ENCODE measurements at places on chromosomes 5 and 9.

- DNase-seq = no peak
These were observed 136.3 kb downstream of the MYO10 start for GRCh38 chr5:16799796-16800195.

DNA sequence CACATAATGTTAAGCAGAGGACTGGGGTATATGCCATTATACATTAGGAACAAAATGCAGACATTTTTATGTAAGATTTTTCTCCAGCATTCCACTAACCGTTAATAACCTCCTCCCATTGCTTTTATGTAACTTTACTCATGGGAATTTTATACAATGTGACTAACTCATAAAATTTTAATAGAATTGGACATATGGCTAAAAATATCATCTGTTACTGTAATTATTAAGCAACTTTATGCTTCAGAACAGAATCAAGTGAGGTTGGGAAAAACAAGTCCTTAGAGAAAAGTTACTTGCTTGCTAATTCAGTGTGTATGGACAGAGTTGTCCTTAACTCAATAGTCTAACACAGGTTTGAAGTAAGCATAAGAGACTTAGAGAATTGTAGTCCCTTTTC, 54.8 kb upstream of the PCSK1 start:
- DNase-seq = no peak

DNA sequence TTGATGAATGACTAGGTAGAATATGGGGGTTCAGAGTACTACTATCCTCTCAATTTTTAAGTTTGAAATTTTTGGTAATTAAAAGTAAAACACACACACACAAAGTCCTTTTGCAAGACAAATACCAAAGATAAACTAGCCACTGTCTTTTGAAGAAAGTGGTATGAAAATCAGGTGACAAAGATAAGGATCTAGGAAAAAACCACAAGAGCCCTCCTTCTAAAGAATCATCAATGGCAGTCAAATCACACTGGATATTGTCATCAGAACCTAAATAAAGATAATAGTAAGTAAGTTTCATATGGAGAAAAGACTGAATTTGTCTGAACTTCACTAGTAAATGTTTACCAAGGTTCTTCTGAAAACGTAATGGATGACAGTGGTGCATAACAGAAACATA, 30.5 kb upstream of the HK3 start:
- DNase-seq = no peak

GRCh38 chr5:128105203-128105602, 21.6 kb downstream of the SLC12A2 start:
- DNase-seq = no peak

GRCh38 chr5:126074538-126074937, 348.7 kb upstream of the GRAMD2B start:
- DNase-seq = no peak

GRCh38 chr9:131826966-131827525, 87.2 kb upstream of the RAPGEF1 start:
- DNase-seq = no peak

DNA sequence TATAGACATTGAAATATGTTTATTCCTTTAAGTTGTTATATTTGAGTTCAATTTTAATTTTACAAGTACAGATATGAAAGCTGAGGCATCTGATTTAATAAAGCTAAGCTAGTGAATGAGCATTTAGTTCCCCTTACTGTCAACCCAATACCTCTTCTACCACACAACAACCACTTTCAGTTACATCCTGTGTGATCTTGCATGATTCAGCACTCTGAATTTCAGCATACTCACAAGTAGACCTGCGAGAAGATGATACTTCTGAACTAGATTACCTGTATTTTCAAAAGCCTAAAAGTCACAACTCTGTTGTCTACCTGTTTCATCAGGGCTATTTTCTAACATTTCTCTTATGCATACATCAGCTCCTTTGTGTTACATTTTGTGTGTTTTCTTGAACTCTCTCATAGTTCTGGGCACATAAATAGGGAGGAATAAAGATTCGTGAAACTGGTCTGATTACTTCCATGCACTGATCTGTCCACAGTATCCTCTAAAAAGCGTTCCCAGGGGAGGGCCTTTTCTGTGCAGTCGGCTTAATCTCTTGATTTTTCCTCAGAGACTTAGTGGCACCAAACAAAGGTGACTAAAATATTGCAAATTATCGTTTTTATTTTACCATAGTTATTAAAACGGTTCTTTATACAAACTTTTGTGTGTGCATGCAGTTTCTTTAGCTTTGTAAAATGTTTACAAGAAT, 2025.5 kb upstream of the NUDT12 start:
- no peak for DNase-seq

GRCh38 chr5:178249191-178249989, 16.8 kb upstream of the PHYKPL start:
- DNase-seq = no peak

- DNase-seq = no peak
These were observed 21.9 kb upstream of the BOD1 start for GRCh38 chr5:173638126-173639040.

DNA sequence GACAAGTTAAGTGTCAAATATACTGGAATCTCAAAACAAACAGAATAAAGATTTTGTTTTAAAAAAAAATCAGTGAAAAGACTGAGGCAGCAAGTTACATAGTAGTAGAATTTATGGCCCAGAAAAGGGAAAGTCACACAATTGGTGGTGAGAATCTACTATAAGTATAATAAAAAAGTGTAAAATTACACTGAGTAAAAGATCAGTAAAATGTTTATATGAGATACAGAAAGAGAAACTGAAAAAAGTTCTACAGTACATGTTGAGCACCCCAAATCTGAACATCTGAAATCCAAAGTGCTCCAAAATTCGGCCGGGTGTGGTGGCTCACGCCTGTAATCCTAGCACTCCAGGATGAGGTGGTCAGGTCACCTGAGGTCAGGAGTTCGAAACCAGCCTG, 15.0 kb downstream of the AGTPBP1 start:
- no peak for DNase-seq

GRCh38 chr9:109419531-109419930, 78.6 kb downstream of the PTPN3 start:
- no peak for DNase-seq

GRCh38 chr5:41840251-41840650, 30.0 kb downstream of the OXCT1 start:
- DNase-seq = no peak

DNA sequence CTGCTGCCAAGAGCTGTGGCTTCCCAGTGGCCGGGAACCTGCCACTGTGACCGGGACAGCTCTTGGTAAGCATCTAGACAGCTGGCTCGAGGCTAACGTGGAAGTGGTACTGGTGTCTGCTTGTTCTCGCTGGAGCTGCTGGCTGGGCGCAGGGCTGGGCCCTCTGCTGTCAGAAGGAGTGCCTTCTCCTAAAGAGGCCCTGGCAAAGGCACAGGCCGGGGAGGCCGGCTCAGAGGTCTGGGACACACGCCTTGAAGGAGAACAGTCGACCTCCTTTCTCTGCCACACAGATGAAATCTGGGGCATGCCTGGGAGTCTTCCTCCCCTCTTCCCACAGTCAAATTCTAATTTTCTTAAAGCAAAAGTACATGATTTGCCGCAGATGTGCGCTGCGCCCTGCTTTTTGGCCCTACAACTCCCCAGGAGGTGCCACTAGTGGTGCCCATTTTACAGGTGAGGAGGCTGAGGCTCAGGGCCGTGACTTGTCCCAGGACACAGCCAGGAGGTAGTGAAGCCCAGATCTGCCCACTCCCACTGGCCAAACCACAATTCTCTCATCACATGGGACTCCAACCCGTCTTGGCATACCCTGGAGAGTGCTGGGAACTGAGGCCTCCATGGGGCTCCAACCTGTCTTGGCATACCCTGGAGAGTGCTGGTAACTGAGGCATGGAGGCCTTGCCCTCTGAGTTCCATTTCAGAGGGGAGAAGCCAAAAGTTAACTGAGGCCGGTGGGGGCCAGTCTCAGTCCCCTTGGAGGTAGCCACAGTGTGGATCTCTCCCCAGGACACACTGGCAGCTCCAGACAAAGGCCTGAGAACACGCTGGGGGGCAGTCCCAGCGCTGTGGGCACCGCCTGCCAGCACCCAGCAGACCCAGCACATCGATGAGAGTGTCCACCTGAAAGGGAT, 12.0 kb upstream of the RXRA start:
- no peak for DNase-seq

- DNase-seq = no peak
These were observed 100.9 kb downstream of the GABBR2 start for GRCh38 chr9:98607787-98608186.
